ENCODE measurements at places on chromosomes 13 and 19.

- DNase-seq, result no peak
Measured at GRCh38 chr19:1076951-1077350, 10.0 kb downstream of the ARHGAP45 start.

DNA sequence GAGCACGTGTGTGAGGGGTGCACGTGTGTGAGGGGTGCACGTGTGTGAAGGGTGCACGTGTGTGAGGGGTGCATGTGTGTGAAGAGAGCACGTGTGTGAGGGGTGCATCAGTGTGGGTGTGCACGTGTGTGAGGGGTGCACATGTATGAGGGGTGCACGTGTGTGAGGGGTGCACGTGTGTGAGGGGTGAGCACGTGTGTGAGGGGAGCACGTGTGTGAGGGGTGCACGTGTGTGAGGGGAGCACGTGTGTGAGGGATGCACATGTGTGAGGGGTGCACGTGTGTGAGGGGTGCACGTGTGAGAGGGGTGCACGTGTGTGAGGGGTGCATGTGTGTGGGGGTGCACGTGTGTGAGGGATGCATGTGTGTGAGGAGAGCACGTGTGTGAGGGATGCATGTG, 15.7 kb downstream of the RASA3 start:
- DNase-seq, result no peak

GRCh38 chr13:38265132-38265497, 84.5 kb upstream of the UFM1 start:
- no peak for DNase-seq

DNA sequence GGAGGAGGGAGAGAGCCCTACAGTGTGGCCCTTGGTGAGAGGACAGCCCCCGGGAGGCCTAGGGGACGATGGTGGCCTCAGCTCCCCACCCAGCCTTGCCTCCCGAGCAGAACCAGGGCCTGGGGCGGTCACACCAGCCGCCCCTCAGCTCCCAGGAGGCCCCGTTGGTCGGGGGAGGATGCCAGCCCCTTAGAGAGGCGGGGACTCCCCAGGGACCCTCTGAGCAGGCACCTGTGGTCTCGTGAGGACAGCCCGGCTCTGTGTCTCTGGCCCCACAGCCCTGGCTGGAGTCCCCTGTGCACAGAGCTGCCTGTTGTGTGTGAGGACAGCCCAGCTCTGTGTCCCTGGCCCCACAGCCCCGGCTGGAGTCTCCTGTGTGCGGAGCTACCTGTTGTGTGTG, 158.8 kb downstream of the KDM4B start:
- DNase-seq, result no peak

DNA sequence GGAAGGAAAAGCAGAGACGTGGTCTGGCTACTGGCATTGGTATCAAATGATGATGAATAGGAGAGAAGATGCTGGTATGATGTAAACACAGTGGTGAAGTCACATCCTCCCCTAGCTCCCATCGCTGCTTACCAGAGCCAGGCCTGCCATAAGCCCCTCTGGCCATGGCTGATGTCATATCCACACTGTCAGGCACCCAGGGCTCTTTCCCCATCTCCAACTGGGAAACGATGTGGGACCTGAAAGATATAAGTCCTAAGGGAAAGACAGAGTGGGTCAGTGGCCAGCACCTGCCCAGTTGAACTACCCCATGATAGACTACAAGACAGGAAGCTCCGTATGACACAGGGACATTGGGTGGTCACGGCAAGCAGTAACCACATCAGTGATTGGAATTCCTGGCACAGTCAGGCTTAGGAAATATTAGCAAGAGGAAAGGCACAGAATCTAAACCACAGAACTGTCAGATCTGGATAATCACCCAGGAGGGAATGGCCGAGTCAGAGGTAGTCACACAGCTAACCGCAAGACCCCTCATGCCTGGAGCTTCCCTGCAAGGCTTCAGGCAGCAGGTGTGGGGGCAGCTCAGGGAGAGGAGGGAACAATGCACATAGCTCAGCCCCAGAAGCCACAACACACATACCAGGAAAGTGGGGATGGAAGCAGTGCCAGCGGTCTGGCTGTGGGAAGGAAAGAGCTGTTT, 3.8 kb downstream of the ZNF792 start:
- DNase-seq, result peak; percentile 74

DNA sequence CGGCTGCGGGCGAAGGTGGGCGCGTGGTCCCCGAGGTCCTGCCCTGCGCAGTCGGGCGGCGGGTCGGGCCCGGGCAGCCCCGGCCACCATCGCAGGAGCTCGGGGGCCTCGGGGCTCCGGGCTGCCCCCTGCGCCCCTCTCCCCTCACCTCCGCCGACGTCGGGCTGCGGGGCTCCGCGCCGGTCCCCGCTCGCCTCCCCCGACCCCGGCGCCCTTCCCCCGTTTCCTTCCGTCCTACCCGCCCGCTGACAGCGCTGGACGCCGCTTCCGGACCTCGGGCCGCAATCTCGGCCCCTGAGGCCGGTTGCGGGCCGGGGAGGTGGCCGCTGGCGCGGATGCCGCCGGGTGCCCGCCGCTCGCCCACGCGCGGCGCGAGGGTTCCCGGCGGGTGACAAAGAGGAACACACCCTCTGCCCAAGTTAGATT, 720 bp downstream of the FARP1 start:
- no peak for DNase-seq

GRCh38 chr13:44768775-44769581, 192.8 kb upstream of the TSC22D1 start:
- DNase-seq, result no peak

DNA sequence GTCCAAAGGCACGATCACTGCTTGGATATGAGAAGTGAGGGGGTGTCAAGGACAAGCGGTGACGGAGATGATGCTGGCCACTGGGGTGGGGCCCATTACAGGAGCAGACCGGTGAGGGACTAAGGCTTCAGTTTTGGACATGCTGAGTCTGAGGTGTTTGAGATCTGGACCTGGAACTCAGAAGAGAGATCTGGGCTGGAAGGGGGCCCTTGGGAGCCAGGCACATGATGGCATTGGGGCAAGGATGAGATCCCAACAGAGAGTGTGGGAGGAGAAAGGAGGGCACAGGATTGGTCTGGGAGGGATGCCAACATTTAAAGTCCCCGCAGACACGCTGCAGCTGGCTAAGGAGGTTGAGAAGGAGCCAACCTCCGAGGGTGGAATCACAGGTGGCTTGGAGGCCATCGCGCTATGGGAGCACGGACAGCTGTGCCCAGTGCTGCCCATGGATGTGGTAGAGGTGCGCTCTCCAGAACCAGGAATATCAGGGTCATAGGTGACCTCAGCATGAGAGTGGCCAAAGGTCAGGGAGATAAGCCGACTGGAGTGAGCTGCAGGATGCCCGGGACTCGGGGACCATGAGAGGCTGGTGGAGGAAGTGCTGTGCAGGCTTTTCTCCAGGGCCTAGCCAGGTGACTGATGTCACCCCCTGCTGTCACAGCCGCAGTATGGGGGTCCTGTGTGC, 21.8 kb downstream of the DHRS12 start:
- DNase-seq, result no peak

GRCh38 chr13:96684469-96684868, 309.8 kb downstream of the OXGR1 start:
- no peak for DNase-seq

DNA sequence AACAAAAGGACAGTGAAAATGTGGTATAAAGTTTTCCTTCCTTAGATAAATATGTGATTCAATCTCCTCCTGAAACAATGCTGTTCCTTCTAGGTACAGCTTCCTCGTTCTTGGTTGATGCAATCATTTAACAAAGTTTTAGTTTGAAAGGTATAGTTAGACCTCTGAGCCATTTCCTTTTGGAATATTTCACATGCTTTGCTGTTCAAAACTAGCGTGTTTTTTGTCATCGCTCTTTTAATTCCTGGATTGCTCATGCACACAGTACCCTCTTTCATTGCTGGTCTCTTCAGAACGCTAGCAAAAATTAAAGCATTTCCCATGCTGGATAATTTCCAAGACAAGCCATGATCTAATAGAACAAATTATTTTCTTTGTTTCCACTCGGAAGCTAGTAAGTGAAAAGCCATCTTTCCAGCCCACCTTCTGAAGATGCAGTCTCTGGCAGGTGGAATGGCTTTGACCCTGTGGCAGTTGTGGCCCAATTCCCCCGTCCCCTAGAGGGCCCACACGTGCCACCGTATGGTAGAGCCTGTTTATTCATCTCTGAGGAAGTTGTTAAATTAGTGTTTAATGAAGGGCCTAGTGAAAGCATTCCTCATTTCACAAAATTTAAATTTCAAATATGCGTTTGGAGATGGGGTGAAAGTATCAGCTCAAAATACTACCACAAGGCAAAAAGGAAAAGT, 1040.6 kb upstream of the SLC10A2 start:
- no peak for DNase-seq

DNA sequence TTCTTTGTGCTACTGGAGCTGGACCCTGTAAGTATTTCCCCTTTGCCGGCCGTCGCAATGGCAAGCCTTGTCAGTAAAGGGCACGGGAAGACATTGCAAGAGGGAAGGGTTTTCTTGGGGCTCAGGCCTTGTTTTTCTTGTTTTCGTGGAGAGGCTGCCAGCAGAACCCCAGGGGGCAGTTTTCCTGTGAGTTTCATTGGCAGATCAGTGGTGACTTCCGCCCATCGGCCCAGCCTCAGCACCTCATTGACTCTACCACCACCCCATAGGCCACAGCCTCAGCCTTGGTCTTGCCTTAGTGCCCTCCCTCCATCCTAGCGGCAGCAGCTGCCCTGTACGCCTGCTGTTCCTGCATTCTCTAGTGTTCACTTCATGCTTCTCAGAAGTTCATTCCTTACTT, 61.5 kb downstream of the GJA3 start:
- no peak for DNase-seq

GRCh38 chr19:48419158-48419920, 25.9 kb downstream of the GRIN2D start:
- peak; percentile 64 for DNase-seq

- DNase-seq, result peak; percentile 40
Measured at GRCh38 chr19:13100031-13100588, 2.5 kb downstream of the LYL1 start.

GRCh38 chr19:45770192-45771101, 1.4 kb upstream of the SIX5 start:
- peak; percentile 98 for DNase-seq

- peak; percentile 14 for DNase-seq
Measured at GRCh38 chr13:85140192-85140591, 659.0 kb downstream of the SLITRK6 start.

- no peak for DNase-seq
Measured at GRCh38 chr13:112733661-112734379, 44.0 kb downstream of the ATP11A start.

Measured in fibroblast of skin of abdomen (primary cell).